ENCODE measurements at places on chromosomes 4 and X.

DNA sequence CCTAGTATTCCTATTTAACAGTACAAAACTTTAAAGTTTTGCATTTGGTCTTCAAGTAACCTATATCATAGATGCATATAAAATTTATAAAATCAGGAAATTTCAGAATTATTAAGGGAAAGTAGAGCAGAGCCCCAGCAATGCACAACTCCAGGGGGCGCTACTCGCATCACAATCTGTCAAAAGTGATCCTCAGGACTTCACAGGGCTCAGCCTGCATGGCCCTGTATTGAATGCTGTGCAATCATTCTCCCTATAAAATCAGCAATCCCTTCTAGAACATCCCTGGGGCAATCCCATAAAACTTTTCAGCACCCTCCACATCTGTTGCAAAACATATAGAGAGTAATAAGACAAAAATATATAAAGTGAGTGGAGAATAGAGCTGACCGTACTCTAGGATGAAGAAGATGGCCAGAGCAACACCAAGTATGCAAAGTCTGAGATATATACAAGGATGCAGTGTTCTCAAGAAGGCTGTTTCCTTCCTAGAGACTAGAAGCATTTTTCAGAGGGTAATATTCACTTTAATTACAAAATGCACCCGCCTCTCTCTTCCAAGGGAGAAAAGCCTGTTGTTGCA, 12.5 kb upstream of the PPARGC1A start:
- DNase-seq, result no peak

- no peak for DNase-seq
Observed at GRCh38 chrX:133542476-133542875, 127.2 kb upstream of the GPC4 start.

GRCh38 chr4:8090312-8090711, 68.3 kb downstream of the ABLIM2 start:
- no peak for DNase-seq

GRCh38 chr4:55910140-55910539, 38.6 kb upstream of the CEP135 start:
- DNase-seq, result no peak

DNA sequence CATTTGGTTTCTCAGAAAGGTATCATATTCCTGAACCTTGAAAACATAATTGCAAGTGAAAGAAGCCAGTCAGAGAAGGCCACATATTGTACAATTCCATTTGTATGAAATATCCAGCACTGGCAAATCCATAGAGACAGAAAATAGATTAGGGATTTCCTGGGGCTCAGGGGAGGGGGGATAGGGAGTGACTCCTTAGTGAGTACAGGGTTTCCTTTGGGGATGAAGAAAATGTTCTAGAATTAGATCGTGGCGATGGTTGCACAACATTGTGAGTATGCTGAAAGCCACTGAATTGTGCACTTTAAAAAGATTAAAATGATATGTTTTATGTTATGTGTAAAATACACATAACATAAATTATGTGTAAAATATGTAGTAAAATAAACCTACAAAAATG, 10.3 kb downstream of the XPNPEP2 start:
- DNase-seq, result no peak

DNA sequence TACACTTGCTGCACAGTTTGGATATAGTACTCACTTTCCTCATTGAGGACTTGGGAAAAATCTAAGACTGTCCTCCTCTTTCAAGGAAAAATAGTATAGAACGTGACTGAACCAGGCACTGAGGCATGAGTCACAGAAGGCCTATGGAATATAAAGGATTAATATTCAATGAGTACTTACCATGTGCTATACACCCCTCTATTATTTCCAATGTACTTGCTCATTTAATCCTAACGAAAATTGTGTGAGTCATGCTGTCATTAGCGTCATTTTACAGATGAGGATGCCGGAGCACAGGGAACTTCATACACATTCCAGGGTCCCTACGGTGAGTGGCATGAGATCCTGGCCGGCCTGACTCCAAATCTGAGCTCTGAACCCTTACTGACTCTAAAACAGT, 2136.2 kb upstream of the TENM3 start:
- no peak for DNase-seq

DNA sequence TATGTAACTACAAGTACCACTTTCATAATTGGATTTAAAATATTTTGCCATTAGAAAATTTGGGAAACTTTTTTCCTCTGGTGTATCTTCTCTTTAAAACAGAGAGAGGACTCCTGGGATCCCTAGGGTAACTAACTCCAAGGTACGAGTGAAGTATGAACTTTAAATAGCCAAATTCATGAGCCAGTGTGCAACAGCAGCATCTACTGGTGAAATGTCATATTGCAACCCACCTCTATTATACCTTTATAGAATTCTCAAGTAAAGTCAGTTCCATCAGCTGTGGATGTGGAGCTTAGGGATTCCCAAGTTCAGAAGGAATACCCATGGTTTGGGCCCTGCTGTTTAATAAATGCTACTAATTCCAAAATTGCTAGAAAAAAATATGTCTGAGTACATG, 282.7 kb upstream of the TAPT1 start:
- DNase-seq, result no peak

DNA sequence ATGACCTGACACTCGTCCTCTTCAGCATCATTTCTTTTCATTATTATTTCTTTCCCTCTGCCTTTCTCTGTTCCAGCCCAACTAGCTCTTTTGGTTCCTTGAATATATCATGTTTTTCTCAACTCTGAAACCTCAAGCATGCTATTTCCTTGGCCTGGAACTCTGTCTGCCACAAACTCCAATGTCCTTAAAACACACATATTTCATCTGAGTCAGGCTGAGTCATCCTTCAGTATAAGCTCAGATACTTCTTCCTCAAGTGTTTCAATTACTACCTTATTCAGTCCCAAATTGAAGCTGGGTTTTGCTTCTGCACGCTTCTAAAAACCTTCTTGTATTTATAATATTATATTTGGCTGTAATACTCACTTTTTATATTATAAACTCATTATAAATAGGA, 424.2 kb downstream of the PDGFC start:
- DNase-seq, result no peak

DNA sequence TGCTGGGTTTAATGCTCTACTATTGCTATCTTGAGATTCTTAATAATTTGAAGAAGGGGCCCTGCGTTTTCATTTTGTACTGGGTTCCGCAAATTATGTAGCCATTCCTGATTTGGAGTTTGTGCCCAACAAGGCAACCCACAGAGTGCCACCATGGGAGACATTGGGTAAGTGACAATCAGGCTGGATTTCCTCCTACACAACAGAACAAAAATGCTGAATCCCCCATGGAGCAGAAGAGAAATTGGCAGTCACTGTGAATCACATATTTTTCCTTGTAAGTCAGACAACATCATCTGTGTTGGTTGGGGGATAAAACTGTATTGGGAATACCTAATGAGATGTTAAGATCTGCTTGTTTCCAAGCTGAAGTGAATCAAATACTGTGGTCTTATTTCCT, 80.9 kb downstream of the CNGA2 start:
- DNase-seq, result no peak

DNA sequence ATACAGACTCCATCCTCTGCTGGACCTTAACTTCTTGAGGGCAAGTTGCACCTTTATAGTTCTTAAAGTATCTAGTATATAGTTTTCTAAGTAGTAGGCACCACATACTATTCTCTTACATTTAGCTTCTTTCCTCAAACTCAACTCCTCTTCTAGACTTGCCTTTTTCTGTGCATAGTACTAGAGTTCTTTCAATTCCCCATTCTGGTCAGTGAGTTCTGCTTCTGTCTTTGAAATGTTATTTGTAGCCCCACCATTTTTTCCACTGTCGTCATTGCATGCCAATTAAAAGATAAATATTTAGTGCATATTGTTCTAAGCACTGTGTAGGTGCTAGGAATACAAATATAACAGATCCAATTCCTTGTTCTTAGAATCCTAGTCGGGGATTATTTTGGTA, 31.6 kb downstream of the CDKL5 start:
- DNase-seq, result no peak

DNA sequence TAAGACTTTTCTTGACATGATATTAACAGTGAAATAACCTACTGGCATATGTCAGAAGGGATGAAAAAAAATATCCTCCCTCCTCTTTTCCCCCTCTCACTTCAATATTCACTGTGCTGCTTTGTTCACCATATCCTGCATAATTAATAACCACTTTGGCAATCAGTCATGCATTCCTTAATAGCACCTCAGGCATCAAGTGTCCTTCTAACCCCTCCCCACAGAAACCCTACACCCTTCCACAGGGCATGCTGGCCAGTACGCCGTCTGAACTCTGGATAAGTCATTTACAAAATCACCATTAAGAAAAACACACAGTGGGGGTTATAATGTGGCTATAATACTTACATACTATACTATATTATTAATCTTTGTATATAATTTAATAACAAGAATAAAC, 165.9 kb downstream of the PDGFC start:
- no peak for DNase-seq

GRCh38 chr4:184198190-184198589, 19.5 kb downstream of the ENPP6 start:
- no peak for DNase-seq

GRCh38 chr4:41257906-41258305, 1.2 kb downstream of the UCHL1 start:
- no peak for DNase-seq
